ENCODE measurements at places on chromosomes 1 and 21.
A peak's percentile ranks its signal among the peaks of the same experiment; 100 is the strongest.

DNA sequence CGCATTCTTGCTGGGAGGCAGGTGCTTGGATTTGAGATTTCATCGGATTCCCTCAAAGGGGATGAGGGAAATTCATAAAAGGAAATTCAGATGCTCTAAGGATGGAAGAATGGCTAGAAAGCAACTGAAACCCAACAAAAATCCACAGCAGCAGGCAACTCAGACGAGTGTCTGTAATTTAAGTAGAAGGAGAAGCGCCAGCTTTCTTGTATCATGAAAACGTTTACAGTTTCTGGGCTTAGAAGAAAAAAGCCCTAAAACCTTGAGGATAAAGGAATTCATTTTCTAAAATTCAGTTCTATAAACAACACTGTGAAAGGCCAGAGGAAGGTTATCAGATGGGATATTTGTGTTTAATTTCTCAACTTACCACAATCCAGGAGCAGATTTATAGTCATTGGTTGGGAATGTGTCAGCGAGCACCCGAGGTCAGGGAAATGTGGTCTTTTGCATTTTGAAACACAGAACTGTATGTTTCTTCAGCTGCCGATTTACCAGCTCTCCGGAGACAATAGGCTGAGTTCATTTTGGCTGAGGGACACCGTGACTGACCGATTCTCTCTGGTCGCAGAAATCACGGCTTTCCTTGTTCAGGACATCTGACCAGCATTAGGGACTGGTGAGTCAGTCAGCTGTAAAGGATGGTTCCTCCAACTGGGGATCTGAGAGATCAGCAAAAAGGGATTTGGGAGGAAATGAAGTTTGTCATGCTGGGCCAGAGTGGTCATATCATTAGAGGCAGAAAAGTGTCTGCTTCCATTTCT is 111.6 kb upstream of the ERRFI1 start:
- DNase-seq, result peak; percentile 78

GRCh38 chr1:4056422-4056821 is 156.3 kb upstream of the C1orf174 start:
- peak; percentile 13 for DNase-seq

GRCh38 chr1:15709226-15709625 is 25.1 kb downstream of the PLEKHM2 start:
- no peak for DNase-seq

- DNase-seq, result peak; percentile 16
Observed at GRCh38 chr21:44571296-44571695, 2.2 kb upstream of the KRTAP10-4 start.

- no peak for DNase-seq
Observed at GRCh38 chr1:9827558-9828185, 3.9 kb upstream of the CLSTN1 start.

GRCh38 chr1:215140135-215140534 is 57.6 kb downstream of the KCNK2 start:
- DNase-seq, result no peak

- no peak for DNase-seq
Observed at GRCh38 chr1:204945565-204945977, 74.9 kb downstream of the NFASC start.

GRCh38 chr1:158140764-158141192 is 39.9 kb upstream of the CD1D start:
- peak; percentile 16 for DNase-seq

DNA sequence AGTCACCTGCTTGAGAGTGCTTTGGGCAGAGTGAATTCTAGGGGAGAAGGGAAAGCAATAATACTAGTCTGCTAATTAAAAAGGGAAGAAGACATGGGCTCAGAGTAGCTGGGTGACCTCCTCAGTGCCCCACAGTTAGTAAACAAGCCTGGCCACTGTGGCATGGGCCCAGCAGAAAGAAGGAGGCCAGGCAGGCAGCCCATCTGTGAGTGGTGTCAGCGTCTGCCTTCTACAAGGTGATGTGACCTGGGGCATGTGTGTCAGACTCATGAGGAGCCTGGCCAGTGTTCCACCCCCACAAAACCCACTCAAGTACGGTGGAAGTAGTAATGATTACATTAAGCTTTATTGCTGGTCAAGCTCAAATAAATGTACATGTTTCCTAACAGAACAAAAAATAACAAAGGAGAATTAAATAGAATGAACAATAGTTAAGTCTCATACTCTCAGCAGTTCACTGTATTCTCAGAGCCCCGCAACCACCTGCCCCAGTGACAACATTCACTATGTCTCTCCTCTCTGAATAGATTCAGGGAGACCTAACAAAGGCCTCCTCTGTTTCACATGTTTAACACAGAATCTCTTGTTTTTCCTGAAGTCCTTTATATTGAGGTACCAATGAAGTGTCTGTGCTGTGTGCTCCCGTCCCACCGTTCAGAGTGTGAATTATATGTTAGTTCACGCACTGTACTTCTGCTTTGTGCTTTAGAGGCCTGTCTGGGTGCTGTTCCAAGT is 32.5 kb downstream of the SLC22A15 start:
- no peak for DNase-seq
